Stimulated activated CD4-positive, alpha-beta T cell treated with anti-CD3 and anti-CD28 coated beads, Interleukin-2, amount 100 ng/mL, for 4 hours (primary cell): ENCODE measurements at places on chromosomes 12 and 14.

GRCh38 chr12:64794305-64794704 is 30.1 kb upstream of the TBC1D30 start:
- DNase-seq: no peak

GRCh38 chr12:28367326-28367725 is 177.1 kb downstream of the CCDC91 start:
- DNase-seq: no peak

GRCh38 chr12:132840536-132840935 is 11.9 kb upstream of the GOLGA3 start:
- DNase-seq: no peak

- DNase-seq: no peak
These were observed 70.3 kb downstream of the ALX1 start for GRCh38 chr12:85350356-85350755.

GRCh38 chr14:100736269-100737180 is 9.8 kb downstream of the DLK1 start:
- no peak for DNase-seq

GRCh38 chr12:131012279-131013069 is 58.8 kb downstream of the ADGRD1 start:
- no peak for DNase-seq

- DNase-seq: no peak
These were observed 215.5 kb downstream of the PIK3C2G start for GRCh38 chr12:18476861-18477260.

GRCh38 chr12:118061873-118062843 is 1.2 kb upstream of the WSB2 start:
- no peak for DNase-seq

GRCh38 chr14:77313371-77313770 is 7.3 kb downstream of the POMT2 start:
- no peak for DNase-seq

- DNase-seq: no peak
These were observed 19.6 kb upstream of the TRAF3 start for GRCh38 chr14:102757646-102758045.

GRCh38 chr12:69389831-69390230 is 30.3 kb downstream of the YEATS4 start:
- DNase-seq: no peak
